NCI-H1105 (cell line): ENCODE measurements at places on chromosomes 7 and 10.

GRCh38 chr10:104518891-104519290 lies 122.2 kb upstream of the SORCS3 start:
- DNase-seq, result no peak

- DNase-seq, result no peak
These were observed 101.5 kb downstream of the ZNF92 start for GRCh38 chr7:65475040-65475726.

- no peak for DNase-seq
These were observed 144.5 kb downstream of the REEP3 start for GRCh38 chr10:63665670-63666134.

DNA sequence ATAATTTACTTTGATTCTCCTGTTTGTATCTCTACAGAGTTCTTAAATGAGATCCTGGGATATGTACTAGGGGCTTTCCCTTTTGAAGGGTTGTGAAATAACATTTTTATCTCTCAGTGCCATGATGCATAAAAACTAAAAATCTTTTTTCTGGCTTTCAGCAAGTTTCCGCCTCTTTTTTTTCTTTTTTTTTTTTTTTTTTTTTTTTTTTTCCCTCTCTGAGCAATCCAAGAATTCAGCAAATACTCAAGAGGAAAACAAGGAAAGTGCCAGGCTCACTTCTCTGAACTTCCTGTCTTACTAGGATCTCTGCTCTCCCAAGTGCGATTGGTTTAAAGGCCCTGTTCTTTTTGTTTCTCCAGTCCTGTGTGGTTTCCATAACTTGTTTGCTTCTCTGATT lies 79.9 kb downstream of the HYCC1 start:
- DNase-seq, result no peak
